Ureter (tissue), 1 donor: ENCODE measurements at places on chromosomes 1 and 21. TPM values are rescaled to one million over a fixed set of nuclear protein-coding genes. Genes with fewer than 3 reads are reported as not detected.

The CFHR2 gene
- total RNA-seq, result not detected

The SPRR2A gene
- total RNA-seq, result 0.96 TPM

The COL11A1 gene
- total RNA-seq, result not detected

The PGLYRP3 gene
- not detected for total RNA-seq

The AVPR1B gene
- total RNA-seq, result not detected

The ERG gene
- total RNA-seq, result 27.2 TPM

The CLCA4 gene
- 0.86 TPM for total RNA-seq

The LCE6A gene
- not detected for total RNA-seq
